ENCODE measurements at places on chromosomes 2 and 18.

DNA sequence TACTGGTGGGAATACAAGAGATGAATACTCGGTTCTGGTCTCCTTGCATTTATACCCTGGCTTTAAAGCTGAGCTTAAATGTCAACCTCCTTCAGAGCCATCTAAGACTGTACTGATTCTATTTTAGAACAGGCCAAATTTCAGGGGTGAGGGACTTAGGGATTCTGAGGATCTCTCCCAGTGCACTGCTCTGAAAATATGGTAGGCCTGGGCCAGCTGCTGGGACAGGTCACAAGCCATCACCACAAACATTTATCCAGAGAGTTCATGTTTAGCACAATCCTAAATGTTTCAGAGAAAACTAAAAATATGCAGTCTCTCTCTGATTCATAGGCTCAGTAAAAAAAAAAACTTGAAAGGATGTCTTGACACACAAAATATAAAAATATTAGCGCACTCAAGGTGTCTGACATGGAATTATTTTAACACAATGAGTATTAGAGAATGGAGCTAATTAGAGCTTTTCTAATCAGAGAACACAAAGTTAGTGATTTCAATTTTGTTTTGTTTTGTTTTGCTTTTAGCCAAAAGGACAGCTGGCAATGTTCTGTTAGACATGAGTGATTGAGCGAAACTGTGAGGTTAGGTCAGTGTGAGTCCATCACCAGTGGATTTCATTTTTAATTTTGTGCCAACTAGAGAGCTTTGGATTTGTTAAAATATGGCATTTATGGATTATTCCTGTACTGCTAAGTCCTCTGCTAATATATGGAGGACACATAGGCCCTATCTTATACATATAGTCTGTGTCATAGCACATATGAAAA lies 38.8 kb downstream of the MFSD6 start:
- no peak for DNase-seq

DNA sequence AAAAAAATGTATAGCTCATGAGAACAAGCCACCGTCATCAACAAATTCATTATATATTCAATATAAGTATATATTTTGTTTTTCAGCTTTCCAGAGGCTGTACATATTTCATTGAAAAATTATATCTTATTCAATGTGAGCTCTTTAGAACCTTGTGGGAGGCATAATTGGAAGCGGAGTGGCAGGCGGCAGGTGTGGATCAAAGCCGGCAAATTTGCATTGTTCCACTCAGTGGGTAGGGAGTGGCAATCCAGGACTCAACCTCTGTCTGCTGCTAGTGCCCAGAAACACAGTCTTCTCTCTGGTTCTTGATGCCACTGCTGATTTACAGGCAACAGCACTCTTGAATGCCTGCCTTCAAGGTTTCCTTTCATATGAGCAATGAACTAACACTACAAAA lies 46.9 kb downstream of the GCA start:
- no peak for DNase-seq

- no peak for DNase-seq
These were observed 627 bp upstream of the CRACDL start for GRCh38 chr2:98936353-98937351.

GRCh38 chr2:204357286-204357685 lies 188.0 kb upstream of the PARD3B start:
- no peak for DNase-seq

DNA sequence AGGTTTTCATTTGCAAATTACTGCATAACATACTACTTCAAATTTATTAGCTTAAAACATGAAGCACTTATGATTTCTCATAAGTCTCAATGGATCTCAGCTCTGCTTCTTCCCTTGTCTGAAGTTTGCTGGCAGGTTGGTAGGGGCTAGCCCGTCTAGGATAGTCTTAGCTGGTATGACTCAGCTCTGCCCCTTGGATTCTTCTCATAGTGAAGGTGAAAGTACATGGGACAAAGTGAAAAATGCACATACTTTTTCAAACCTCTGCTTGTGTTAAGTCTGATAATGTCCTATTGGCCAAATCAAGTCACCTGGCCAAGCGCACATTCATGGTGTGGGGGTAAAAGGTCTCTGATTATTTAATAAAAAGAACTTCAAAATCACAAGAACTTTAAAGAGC lies 184.8 kb upstream of the VWC2L start:
- no peak for DNase-seq

GRCh38 chr2:162197069-162197825 lies 45.2 kb upstream of the GCG start:
- DNase-seq, result no peak

Data from GM19239 (cell line).